Left ventricle myocardium superior (tissue), 1 donor: ENCODE measurements at places on chromosomes 1 and 21.

- DNase-seq = no peak
Observed at GRCh38 chr21:44708866-44709425, 2.4 kb downstream of the TSPEAR start.

DNA sequence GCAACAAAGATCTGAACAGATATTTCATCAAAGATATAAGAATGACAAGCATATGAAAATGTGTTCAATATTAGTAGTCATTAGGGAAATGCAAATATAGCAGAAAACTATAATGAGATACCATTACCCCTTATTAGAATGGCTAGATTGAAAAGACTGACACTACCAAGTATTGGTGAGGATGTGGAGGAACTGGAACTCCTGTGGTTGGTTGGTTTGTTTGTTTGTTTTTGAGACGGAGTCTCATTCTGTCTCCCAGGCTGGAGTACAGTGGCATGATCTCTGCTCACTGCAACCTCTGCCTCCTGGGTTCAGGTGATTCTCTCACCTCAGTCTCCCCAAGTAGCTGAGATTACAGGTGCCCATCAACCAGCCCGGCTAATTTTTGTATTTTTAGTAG lies 18.9 kb upstream of the HMGN1 start:
- no peak for DNase-seq

GRCh38 chr1:209989525-209989924 lies 51.5 kb downstream of the SYT14 start:
- DNase-seq = no peak

GRCh38 chr1:18726368-18726767 lies 95.7 kb downstream of the PAX7 start:
- DNase-seq = no peak

DNA sequence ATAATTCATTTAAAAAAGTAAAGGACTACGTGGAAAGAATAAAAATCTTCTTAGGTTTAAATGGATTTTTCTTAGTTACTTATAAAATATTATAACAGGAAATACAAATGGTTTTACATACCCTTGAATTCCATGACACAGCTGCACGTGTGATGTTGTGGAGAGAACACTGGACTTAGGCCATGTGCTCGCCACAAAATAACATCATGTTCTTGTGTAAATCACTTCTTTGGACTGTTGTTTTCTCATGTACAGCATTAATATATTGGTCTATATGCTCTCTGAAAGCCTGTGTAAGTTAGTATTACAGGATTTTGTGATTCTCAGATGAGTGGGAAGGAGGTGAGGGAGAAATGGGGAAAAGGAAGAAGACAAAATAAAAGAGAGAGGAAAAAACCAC lies 228.2 kb downstream of the DNM3 start:
- no peak for DNase-seq

- peak; percentile 32 for DNase-seq
Observed at GRCh38 chr1:41533016-41533730, 48.7 kb upstream of the EDN2 start.

DNA sequence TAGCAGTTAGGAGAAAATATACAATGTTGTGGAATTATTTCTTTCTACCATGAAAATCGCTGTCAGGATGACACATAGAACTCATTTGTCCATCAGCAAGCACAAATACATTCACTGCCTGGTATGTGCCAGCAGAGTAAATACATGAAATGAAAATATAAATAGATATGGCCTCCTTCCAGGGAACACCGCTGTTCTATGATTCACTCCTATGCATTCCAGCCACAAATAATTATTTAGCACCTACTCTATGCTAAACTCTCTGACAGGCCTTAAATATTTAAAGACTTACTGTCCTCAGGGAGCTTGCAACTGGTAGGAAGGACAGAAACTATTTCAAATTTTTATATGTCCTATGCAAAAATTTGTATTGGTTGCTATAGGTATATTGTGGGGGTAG lies 975.0 kb upstream of the NCAM2 start:
- no peak for DNase-seq

DNA sequence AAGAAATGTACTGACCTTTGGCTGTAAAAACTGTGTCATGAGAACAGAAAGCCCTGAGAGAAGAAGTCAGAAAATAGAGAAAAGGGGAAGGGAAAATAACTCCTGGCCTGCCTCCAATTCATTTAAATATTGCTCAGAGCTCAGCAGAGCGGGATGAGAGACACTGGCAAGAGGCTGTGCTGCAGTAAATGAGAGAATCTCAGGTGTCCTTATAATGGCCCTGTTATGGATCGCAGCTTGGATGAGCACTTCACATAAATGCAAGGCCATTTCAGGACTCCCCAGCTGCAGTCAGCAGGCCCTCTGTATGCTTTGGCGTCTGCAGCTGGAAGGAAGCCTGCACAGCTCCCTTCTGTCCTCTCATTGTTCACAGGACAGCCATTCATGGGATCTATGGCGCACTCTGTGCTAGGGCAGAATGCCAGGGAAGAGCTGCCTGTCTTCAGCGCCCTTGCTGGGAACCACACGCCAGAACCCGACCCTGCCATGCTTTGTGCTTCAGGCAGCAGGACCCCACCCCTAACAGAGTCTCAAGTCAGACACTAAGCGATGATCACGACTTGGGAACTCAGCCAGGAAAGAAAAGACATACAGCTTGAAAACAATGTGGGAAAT lies 20.7 kb upstream of the ABCB10 start:
- DNase-seq = peak; percentile 70

- DNase-seq = no peak
Observed at GRCh38 chr1:222375701-222376100, 172.2 kb downstream of the HHIPL2 start.

GRCh38 chr1:29245876-29246275 lies 9.6 kb downstream of the PTPRU start:
- no peak for DNase-seq

DNA sequence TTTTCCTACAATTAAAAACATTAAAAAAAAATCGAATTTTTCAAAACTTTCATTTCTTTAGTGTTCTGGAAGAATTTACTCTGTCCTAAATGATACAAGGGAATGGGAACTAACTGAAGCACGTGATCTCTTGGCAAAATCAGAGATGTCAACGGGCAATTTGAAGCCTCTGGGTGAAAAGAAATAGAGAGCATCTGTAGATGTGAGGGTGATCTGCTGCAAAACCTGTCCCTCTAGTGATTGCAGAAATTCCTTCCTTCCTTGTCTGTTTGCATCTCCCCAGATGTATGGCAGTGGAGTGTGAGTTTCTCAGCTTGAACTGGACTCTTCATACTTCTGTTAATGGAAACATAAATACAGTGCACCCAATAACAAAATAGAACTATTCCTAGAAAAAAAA lies 100.5 kb upstream of the S1PR1 start:
- no peak for DNase-seq

DNA sequence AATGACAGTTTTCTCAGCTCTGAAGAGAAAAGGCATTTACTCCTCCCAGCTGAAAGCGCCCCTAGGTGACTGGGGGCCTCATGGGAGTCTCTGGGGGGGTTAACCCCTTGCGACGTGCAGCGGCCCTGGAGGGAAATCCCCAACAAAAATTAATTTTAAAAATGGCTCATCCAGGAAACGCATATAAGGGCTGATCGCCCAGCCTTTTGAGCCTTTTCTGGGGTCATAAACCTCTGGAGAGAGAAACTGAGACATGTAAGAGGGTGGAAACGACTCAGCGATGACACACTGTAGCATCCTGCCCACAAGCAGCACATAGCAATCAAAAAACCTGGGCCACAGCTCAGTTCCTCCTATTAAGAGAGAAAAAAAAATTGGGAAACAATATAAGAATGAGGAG lies 20.4 kb upstream of the HPDL start:
- DNase-seq = no peak

DNA sequence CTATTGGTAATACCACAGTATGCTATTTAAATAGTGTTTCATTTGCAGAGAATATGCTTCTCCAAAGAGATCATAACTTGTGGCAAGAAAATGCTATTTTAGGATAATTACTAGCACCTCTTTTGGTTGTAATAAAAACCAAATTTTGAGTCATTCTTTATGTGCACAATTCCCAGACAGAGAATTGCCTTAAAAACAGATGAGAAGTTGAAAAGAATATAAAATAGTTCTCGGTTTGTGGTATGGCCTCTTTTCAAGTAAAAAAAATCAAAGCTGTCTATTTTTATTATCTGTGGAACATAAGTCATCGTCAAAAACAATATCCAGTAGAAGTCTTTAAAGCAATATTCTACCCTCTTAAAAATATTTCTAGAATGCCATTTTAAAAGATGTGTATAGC lies 185.9 kb downstream of the GREM2 start:
- DNase-seq = no peak

DNA sequence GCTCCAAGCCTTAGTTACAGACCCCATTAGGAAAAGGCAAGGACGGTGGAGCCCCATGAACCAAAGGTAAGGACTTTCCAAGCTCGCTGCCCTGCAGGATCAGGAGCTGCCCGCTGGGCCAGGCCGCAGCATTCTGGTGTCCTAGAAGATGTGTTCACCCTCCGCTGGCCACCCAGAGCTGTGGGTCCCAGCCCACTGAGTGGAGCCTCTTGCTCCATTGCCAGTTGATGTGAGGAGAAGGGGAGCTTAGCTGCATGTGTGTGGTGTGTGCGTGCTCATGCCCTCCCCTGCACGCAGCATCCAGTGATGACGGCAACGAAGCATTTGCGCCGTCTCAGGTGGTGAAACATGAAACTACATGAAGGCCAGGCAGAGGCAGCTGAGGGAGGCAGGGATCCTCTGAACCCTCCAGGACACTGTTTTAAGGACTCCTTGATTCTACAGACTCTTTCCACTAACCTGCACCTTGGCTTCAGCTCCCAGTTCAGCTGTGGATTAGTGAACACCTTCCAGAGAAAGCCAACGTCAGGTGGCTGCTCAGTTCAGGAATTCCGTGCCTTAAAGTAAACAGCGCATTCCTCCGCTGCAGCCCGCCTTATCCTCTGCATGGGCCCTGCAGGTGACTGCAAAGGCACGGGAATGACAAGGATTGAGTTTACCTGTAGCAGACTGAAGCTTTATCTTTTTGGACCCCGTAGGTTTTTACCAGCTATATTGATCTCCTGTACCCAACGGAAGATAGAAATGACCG lies 48.7 kb downstream of the SMYD2 start:
- DNase-seq = no peak

DNA sequence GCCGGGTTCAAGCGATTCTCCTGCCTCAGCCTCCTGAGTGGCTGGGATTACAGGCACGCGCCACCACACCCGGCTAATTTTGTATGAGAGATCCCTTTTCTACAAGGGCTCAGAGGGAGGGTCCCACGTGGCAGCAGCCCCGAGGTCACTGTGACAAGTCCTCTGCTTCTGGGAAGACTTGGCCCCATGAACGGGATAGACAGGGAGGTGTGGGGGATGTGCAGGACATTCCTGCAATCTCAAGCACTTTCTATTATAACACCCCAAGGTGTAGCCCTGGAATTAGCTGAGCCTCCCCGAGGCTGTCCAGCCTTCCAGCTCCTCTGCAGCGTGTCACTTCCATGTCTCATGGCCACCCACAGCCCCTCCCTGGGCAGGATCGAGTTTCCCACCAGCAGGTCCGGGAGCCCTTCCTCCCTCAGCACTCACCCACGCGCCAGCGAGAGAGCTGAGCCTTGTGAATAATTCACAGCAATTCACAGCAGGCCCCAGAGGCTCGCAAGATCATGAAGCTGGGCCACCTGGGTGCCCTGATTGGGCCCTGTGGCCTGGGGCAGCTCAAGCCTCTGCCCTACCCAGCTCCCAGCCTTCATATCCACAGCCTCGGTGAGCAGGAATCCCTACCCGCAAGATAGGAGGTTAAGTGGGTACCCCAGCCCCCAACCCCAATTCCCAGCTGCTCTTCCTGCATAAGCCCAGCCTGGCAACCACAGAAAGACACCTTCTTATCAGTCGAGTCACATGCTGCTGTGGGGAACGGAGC lies 22.8 kb upstream of the RNU1-4 start:
- peak; percentile 25 for DNase-seq

GRCh38 chr1:71521655-71522264 lies 440.9 kb upstream of the ZRANB2 start:
- DNase-seq = peak; percentile 33

DNA sequence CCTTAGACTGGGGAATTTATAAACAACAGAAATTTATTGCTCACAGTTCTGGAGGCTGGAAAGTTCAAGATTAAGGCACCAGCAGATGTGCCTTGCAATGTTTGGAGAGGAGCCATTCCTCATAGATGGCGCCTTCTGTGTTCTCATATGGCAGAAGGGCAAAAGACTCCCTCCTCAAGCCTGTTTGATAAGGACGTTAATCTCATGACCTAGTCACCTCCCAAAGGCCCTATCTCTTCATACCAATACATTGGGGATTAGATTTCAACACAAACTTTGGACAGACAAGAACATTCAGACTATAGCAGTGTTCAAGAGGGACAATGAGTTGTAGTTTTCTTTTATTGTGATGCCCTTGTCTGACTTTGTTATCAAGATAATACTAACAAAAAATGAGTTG lies 34.3 kb downstream of the PSMG1 start:
- DNase-seq = no peak

DNA sequence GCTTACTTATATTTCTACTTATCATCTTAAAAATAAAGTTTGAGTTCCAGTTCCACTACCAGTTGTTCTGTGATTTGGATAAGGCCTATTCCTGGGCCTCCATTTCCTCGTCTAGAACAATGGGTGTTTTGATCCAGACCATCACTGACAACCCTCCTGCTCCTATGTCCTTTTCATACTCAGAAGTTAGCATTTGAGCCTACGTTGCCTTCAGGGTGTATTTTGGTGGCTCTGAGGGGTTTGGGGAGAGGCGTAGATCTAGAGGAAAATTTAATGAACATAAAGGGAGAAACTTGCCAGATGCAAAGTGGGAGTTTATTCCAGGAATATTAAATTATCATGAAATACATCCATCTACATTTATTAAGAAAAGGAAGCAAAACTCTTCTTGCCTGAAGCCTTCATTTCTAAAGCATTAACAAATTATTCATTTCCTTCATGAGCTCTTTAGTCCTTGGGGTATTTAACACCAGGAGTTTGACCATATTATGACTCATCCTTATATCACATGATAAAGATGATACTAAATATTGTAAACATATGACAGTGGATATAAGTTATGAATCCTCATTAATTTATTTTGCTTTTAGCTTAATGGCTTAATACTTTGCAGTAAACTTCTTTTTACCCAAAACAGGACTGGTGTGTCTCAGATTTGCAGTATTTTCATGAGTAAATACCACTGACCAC lies 47.2 kb upstream of the SYT14 start:
- DNase-seq = no peak

- no peak for DNase-seq
Observed at GRCh38 chr1:169348383-169349036, 19.1 kb downstream of the NME7 start.

GRCh38 chr1:169009666-169010065 lies 96.8 kb upstream of the ATP1B1 start:
- DNase-seq = no peak

GRCh38 chr1:93608187-93609109 lies 73.2 kb downstream of the BCAR3 start:
- DNase-seq = peak; percentile 42

DNA sequence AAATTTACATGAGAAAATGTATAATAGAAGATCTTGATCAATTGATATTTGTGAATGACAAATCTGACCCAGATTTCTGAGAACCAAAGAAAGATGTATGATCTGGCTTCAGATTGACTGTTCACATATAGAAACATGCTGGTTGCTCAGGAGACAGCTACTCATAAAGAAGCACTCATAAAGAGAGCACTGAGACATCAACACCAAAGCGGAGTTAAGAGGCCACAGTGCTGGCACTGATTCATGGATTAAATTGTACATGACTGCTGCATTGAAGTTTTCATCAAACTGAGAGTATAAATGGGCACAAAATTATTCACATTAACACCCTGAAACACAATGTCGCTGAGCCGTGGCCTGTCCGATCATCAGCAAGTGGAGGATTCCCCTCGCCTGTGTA lies 46.2 kb downstream of the SH3GLB1 start:
- DNase-seq = no peak
